Caco-2 (cell line): ENCODE measurements at places on chromosomes 13 and 19.

GRCh38 chr19:616747-617526 lies 16.4 kb downstream of the POLRMT start:
- DNase-seq: no peak

- no peak for DNase-seq
Observed at GRCh38 chr13:109858319-109858718, 71.9 kb upstream of the IRS2 start.

- DNase-seq: no peak
Observed at GRCh38 chr19:56670401-56670960, 1.1 kb downstream of the ZNF835 start.

DNA sequence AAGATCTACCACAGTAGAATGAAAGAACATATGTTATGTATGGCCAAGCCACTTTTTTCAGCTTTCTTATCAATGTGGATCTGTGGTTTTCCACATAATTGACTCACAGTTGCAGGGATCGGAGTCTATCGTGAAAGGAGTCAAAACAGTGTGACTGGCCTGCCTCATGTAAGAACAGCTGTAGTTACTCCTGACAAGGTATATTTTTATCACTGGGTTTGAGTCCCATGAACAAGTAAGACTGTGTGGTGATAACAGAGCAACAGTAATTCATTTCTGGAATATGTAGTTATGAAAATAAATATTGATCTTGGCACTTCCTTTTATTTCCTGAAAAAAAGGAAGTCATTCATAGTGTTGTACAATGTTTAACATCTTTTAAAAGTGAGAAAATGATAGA lies 416.6 kb downstream of the KLF12 start:
- no peak for DNase-seq

GRCh38 chr19:46288896-46289588 lies 7.8 kb upstream of the HIF3A start:
- DNase-seq: no peak

DNA sequence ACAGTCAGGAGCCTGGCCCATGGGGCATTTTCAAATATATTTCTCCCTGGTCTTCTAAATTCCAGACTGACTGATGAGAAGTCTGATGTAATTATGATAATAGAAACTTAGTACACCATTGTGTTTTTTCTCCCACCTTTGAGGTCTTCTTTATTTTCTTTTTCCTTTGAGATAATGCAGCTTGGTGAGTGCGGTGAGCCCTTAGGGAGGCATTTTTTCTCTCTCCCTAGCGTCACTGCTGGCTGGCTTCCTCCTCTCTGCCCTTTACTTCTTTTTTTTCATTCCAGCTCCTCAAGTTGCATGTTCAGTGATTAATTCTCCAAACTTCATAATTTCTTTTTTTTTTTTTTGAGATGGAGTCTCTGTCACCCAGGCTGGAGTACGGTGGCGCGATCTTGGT lies 12.8 kb upstream of the CDC42EP5 start:
- DNase-seq: no peak

GRCh38 chr19:8212212-8212611 lies 3.0 kb downstream of the CERS4 start:
- no peak for DNase-seq

- DNase-seq: no peak
Observed at GRCh38 chr19:41930926-41931592, 2.8 kb upstream of the ERFL start.

- DNase-seq: no peak
Observed at GRCh38 chr13:47251771-47252170, 354.9 kb upstream of the HTR2A start.

- no peak for DNase-seq
Observed at GRCh38 chr13:67643516-67644055, 413.4 kb upstream of the PCDH9 start.

GRCh38 chr13:102977471-102977870 lies 88.7 kb downstream of the SLC10A2 start:
- no peak for DNase-seq

DNA sequence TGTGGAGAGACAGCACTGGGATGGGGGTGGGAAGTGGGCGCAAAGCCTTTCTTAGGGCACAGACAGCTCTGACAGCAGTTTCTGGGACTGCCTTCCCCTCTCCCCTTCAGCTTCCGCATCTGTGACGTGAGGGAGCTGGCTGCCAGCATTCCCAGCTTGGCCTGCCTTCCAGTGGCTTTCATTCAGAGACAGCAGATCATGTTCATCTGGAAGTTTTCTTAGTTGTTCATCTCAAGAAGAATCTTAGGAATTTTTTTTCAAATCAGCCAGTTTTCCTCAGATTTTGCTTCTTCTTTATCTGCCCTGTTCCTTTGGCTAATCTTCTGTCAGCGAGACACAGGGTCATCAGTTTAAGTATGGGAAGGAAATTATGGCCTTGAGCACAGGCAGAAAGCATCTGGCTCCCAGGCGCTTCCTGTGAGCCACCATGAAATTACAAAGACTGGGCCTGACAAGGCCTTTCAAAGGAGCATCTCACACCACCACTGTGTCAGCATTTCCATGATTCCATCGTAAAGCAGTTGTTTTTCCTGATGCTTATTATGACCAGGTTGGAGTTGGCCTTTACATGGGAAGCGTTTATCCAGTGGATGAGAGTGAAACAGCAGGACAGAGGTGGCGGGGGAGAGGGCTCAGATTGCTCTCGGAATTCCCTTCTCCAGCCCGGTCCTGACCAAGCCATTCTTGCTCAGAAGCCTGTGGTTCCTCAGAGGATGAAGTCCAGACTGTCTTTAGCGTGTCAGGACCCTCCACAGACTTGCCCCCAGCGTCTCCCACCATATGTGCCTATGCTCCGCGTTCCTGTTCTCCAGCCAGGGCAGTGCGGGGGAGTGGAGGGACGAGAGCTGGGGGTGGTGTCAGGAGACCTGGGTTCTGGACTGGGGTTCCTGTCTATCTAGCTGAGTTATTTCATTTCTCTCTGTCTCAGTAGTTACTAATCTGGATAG lies 43.6 kb downstream of the ARHGAP35 start:
- no peak for DNase-seq

DNA sequence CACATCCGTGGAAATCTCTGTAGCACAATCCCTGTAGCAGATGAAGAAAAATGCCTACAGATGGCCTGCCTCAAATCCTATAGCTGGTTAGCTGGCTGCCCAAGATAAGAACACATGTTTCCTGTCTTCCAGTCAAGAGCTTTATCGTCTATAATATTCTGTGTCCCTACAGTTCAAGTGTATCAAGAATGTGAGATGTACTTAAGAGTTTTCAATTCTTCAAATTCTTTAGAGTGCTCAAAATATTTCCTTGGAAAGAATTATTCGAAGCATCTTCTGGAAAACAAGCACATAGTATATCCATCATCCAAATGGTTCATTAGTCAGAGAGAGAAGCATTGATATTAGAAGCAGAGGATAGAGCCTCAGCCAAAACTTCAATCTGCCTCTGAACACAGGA lies 239.8 kb downstream of the COG6 start:
- no peak for DNase-seq

DNA sequence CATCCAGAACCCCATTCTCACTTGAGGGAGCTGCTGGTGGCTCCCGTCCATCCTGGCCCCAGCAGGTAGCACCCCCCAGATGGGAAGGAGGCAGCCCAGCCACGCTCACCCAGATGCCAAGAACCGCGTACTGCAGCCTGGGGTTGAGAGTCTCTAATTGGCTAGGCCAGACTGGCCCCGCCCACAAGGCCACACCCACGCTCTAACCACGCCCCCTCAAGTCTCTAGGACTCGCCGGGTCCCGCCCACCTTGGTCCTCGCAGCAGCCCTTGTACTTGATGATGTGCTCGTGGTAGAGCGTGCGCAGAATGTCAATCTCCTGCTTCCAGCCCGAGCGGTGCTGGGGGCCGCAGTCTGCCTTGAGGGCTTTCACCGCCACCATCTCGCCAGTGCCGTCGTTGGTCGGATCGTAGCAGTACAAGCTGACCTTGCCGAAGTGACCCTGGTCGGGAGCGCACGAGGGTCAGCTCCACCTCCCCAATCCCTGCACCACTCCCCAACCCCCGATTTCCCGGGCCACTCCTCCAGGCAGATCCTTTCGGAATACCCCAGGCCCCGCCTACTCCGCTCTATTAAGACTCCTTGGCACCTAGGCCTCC lies 14.5 kb upstream of the ICAM3 start:
- DNase-seq: peak; percentile 52

- DNase-seq: no peak
Observed at GRCh38 chr19:53989600-53990533, 1.6 kb upstream of the CACNG6 start.

DNA sequence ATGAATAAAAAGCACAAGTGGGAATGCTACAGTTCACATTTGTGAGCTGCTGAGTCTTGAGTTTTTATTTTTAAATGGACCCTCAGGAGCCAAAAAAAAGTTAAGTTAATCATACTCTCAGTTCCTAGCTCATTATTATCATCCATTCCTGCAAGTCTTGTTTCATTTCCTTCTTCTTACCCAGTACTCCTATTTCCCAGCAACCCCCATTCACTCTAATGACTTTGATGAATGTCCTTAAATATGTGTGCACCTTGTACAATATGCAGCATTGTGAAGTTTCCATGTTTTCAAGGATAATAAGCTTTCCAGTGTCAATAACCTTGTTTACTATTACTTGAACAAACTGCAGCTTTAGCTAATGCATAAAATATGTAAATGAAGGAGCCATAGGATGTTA lies 366.2 kb downstream of the DCT start:
- DNase-seq: no peak

DNA sequence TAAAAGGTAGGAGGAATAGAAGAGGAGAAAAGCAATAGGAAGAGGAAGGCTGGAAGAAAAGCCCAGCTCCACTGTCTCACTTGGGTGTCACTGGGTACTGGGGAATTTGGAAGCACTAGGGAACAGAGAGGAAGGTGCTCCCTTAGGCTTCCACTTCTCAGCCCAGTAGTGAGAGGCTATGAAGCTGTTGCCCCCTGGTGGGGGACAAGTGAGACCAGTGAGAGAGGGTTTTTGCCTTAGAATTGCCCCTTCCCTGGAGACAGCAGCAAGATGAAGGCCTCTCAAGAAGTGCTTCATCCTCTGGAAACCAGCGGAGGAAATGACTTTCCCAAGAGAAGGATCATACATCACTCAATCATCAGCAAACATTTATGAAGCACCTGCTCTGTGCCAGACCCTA lies 4.7 kb upstream of the ZNF606 start:
- no peak for DNase-seq

GRCh38 chr13:56530096-56530495 lies 610.6 kb upstream of the PRR20A start:
- no peak for DNase-seq

DNA sequence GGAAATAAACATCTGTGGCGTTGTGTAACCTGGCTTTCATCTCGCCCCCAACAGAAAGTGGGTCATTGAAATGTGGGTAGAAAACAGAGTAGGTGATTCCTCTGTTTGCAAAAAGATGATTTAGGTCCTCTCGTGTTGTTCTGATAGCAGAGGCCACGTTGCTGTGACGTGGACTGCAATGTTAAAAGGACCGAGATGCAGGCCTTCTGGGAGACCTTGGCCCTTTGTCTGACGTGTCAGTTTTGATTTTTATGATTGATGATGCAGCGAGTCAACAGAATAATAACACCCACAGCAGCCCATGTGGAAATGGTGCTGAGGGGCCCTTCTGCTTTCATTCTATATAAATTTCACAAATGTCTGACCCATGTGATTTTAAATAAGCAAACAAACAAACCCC lies 68.9 kb downstream of the FGF9 start:
- no peak for DNase-seq

DNA sequence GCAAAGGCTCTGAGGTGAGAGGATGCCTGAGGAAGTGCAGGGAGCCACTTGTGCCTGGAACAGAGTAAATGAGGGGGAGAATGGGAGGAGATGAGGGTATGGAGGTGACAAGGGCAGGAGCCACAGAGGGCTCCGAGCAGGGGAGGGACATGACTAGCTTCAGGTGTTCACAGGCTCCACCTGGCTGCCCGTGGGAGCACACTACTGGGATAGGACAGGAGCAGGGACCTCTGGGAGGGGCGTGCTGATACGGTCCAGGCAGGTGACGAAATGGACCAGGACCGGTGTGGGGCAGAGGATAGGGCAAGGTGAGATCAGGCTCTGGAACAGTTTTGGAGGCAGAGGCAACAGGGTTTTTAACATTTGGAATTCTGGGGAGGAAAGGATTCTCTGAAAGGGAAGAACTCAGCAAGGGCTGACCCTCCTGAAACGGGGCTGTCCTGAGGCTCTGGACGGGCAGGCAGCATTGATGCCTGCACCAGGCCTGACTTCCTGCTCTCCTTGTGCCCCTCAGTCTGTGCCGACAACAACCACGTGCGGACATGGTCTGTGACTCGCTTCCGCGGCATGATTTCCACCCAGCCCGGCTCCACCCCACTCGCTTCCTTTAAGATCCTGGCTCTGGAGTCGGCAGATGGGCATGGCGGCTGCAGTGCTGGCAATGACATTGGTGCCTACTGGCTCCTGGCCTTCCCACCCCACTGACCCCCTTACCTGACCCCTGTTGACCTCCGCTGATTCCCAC lies 11.6 kb downstream of the SHKBP1 start:
- no peak for DNase-seq
